ENCODE measurements at places on chromosomes 12 and 14.

- no peak for DNase-seq
These were observed 111.4 kb downstream of the ZFP36L1 start for GRCh38 chr14:68681256-68682011.

GRCh38 chr12:60693019-60693626, 1097.3 kb downstream of the SLC16A7 start:
- DNase-seq: no peak

GRCh38 chr14:54443981-54444380, 2.8 kb upstream of the CNIH1 start:
- DNase-seq: no peak

DNA sequence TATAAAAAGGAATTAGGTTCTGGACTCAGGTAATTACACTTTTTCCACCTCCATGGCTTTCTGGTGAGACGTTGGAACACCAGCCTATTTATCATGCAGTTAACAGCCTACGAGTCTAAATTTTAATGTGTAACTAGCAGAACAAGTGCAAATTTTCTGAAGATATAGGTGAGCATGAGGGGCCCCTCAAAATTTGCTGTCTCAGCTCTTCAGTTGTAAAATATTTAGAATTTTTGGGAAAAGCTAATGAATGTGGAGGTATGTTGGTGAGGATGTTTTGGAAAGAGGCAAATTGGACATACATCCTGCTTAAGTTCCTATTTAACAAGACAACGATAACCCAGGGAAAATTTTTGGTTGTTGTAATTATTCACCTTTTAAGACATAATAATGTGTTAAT, 25.3 kb upstream of the BCAT1 start:
- no peak for DNase-seq

GRCh38 chr14:69475194-69475818, 9.2 kb upstream of the PLEKHD1 start:
- DNase-seq: no peak

DNA sequence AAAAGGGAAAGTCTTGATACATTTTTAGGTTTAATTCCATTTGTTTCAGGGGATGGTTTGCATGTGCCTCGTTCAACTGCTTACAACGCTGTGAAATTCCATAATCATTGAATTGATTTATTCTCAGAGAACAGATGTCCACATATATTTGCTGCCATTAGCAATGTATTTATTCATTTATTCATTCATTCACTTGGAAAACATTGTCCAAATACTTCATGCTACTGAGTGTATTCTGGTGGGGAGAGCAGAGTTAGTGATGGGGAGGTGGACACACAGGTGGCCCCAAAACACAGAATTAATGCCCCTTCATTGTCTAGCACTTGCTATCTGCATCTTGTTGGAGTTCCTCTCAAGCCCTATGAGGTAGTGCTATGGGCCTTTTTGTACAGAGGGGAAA, 141.2 kb upstream of the PARP11 start:
- DNase-seq: no peak

DNA sequence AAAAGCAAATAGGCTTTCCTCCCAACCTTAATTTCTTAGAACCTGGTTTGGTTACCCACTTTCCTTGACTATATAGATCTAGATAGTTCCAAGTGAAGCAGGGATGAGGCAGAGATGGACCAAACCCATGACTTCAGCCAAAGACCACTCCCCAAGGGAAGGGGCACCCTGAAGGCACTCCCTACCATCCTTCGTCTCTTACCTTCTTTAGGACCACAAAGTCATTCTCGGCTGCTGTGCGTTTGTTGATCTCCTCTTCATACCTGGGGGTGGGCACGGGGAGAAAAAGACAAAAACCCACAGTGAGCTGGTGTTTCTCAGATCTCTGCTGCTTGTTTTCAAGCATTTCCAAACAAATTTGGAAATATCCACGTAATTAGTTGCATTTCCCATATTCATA, 3.4 kb downstream of the KRT4 start:
- DNase-seq: no peak

GRCh38 chr12:47068539-47068938, 10.9 kb upstream of the PCED1B start:
- DNase-seq: no peak

GRCh38 chr12:104600036-104600712, 143.4 kb downstream of the CHST11 start:
- no peak for DNase-seq

- no peak for DNase-seq
These were observed 90.7 kb upstream of the ANO4 start for GRCh38 chr12:100703868-100704267.

- no peak for DNase-seq
These were observed 127.5 kb downstream of the MED13L start for GRCh38 chr12:116150001-116150400.

GRCh38 chr12:12681061-12681765, 14.8 kb downstream of the GPR19 start:
- DNase-seq: no peak

GRCh38 chr12:117394491-117394890, 33.1 kb upstream of the NOS1 start:
- DNase-seq: no peak

GRCh38 chr14:73567951-73568885, 795 bp upstream of the ACOT2 start:
- DNase-seq: no peak

DNA sequence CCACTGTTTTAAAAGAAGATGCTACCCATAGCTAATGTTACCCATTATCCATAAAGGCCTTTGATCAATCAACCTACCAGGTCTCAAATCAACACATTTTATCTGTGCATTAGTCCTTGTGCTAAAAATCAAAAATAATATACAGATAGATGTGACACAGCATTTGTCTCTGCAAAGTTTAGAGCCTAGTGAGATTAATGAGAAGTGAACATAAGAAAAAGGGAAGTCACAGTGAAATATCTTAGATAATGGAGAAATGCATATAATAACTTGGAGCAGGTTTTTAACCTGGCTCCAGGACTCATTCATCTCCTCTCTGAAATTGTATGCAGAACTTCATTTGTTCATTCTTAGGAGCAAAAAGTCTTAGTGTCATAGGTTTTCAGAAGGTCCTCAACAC, 7.2 kb downstream of the PDE3A start:
- no peak for DNase-seq

- DNase-seq: no peak
These were observed 168.6 kb downstream of the PRKCH start for GRCh38 chr14:61489932-61490331.

- no peak for DNase-seq
These were observed 19.2 kb downstream of the TBX3 start for GRCh38 chr12:114664651-114665320.

GRCh38 chr12:22667122-22667521, 42.2 kb downstream of the ETNK1 start:
- DNase-seq: no peak

DNA sequence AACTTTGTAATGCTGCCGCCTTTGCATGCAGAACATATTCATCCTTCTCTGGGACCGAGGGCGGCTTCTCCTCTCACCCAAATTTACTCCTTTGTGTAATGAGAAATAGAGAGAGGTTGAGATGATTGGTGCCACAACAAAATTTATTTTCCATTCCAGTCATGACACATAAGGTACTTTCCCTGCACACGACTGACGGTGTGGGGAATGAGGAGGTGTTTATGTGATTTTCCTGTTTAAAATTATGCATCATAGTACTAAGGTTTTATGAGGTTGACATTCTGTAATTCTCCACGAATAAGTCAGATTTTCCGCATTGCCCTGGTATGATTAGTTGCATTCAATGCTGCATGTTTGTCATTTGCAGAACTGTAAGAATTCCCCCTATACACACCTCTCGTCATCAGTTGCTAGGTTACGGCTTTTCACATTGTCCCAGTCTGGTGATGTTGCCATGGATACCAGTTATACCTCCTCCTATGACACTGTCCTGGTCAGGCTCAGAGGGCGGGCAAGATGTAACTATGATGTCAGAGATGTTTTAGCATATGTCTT, 23.1 kb downstream of the BICDL1 start:
- no peak for DNase-seq

DNA sequence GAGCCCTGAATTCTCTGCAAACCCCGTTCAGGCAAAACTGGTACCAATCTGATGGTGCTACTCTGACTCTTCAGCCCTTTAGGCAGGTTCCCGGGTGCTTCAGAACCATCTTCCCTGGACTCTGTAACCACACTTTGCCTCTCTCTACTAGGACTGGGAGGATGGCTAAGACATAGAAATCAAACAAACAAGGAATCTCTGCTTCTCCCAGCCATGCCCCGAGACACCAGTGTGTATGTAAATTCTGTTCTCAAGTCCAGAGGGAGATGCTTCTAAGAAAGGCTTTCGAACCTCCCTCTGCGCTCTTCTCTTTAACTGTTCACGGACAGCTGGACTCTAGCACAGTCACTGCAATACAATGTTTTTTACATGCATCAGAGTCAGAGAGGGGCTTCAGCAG, 1.9 kb upstream of the KCNK10 start:
- no peak for DNase-seq

GRCh38 chr12:94091624-94092023, 56.8 kb upstream of the PLXNC1 start:
- DNase-seq: no peak

- peak; percentile 52 for DNase-seq
These were observed 2.0 kb upstream of the SOS2 start for GRCh38 chr14:50233166-50233950.

Measured in NCI-H2029 (cell line).